ENCODE measurements at places on chromosomes 12 and 14.

GRCh38 chr14:99132821-99133635 is 139.0 kb downstream of the BCL11B start:
- DNase-seq = peak; percentile 64

DNA sequence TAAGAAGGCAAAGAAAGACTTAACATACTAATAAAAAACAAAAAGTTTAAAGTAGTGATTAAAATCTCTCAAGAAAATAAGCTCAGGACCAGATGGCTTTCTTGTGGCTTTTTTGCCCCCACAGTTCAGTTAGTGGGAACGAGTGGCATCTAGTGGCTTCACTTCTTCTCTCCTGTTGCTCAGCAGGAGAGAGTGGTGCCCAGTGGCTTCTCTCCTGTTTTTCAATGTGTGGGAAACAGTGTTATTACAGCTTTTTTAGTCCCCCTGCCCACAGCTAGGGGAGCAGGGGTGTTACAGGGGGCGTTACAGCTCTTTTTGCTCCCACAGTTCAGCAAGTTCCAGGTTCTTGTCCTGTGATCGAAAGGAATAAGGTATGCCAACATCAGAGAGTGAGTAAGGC is 135.2 kb downstream of the RERGL start:
- DNase-seq = no peak

- no peak for DNase-seq
These were observed 139.7 kb downstream of the SLCO1B3 start for GRCh38 chr12:20950248-20950647.

- no peak for DNase-seq
These were observed 229.8 kb downstream of the ALX1 start for GRCh38 chr12:85509857-85510256.

DNA sequence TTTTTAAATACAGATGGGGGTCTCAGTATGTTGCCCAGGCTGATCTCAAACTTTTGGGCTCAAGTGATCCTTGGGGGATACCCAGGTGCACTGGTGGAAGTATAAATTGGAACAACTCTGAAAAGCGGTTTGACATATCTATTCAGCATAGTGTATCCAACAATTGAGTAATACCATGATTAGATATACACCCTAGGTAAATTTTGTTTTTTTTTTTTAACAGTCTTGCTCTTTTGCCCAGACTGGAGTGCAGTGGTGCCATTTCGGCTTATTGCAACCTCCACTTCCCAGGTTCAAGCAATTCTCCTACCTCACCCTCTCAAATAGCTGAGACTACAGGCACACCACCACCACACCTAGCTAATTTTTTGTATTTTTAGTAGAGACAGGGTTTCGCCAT is 31.6 kb upstream of the SLC25A3 start:
- no peak for DNase-seq

DNA sequence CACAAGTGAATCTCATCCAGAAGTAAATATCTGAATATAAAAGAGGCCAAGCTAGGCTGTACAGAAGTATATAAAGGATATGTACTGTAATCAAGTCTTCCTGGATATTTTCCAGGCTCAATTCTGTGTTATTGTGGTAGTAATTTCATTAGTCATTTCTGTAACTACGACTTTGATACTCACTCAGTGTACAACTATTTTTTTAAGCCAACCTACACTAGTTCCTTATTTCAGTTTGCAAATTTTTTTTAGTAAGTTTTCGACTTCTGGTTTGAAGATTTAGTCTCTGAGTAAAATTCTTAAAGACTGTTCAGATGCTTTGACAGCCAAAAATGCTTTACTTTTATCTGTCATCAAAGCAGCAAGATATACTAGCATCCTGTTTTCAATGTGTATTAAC is 130.8 kb downstream of the CAPZA3 start:
- peak; percentile 76 for DNase-seq

DNA sequence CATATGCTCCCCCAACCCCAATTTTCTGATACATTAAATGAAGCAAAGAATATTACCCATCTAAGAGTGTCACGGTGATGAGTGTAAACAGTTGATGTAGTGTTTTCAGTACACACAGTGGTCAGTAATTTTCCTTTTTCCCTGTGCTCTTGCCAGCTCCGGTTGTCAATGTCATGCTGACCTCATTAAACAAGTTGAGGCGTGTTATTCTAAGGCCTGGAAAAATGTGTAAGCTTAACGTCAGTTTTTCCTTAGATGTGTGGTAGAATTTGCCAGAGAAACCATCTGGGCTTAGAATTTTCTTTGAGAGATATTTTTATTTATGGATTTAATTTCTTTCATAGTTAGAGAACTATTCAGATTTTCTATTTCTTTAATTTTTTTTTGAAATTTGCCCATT is 11.7 kb upstream of the SERPINA6 start:
- DNase-seq = no peak

DNA sequence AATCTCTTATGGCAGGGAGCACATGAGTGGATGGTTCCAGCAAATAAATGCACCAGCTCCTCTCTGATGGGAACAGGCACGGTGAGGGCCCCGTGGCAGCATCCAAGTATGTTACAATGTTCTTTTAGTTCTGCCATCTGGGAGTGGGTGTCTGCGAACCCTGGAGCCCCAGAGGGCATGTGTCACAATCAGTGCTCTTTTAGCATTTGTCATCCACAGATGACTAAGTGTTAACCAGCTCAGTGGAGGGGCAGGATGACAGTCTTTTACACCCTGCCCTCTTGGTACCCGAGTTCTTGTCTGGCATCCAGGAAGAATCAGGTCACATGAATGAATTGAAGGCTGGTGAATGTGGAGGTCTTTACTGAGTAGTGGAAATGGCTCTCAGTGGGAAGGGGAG is 560.4 kb upstream of the FLRT2 start:
- no peak for DNase-seq

GRCh38 chr12:33245434-33245833 is 194.2 kb downstream of the SYT10 start:
- DNase-seq = no peak

- DNase-seq = no peak
These were observed 239.9 kb upstream of the ATP2B1 start for GRCh38 chr12:89948271-89949175.

DNA sequence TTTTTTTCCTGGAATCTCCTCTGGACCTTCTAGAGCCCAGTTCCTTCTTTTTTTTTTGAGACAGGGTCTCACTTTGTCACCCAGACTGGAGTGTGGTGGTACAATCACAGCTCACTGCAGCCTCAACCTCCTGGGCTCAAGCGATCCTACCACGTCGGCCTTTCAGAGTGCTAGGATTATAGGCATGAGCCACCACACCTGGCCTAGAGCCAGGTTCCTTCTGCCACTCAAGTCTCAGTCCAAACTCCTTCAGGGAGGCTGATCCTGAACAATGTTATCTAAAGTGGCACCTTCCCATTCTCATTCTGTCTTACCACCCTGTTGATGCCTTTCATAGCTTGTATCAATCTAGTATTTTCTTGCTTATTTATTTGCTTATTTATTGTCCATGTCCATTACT is 22.3 kb upstream of the ELK3 start:
- DNase-seq = no peak

DNA sequence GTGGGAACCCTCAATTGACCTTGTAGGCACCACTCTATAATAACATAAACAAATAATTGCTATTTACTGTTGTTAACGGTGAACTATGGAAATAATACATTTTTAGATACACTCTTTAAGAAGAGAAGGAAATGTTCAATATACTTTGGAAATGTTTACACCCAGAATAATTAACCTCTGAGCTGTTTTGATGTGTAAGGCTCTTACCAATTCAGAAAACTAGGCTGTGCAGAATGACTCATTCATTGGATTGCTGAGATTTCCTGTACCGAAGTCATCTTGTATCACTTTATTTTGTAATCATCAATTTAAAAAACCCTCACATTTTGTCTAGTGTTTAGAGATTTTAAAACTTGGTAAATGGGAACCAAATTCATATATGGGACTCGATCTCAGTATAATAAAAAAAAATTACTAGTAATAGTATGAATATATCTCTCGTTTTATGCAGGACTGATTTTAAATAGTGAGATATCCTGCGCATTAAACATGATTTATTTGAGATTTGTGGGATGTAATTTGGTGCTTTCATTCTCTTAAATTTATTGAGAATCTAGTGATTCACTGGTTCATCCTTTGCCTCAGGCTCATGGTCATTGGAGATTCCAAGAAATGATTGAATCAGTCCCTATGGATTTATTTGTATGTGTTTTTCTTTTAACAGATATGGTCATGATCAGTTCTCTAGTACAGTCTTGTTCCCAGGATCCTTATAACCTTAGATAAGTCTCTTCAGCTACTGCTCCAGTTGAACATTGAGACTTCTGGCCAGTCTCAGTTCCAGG is 3.9 kb downstream of the SAMD4A start:
- DNase-seq = peak; percentile 91

DNA sequence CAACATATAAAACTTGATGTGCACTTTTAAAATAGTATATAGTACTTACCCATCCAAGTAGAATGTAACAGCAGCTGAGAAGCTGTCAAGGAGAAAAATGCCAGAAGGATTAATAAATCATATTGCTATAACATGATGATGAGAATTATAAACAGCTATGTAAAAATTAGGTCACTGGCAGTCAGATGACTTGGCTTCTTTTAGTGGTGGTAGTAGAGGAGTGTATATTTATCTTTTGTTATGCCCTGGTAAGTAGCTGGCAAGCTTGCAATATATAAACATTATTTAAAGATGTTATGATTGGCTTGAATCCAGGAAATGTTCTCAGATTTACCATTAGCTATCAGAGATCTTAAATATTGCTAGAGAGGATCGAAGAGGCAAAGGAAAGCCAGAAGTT is 471.0 kb upstream of the MGAT4C start:
- DNase-seq = peak; percentile 70

DNA sequence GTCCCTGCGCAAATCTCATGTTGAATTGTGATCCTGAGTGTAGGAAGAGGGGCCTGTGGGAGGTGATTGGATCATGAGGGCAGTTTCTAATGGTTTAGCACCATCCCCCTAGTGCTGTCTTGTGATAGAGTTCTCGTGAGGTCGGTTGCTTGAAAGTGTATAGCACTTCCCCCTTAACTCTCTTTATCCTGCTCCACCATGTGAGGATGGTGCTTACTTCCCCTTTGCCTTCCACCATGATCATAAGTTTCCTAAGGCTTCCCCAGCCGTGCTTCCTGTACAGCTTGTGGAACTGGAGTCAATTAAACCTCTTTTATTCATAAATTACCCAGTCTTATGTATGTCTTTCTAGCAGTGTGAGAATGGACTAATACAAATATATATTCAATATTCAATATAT is 303.7 kb upstream of the SEL1L start:
- DNase-seq = no peak

DNA sequence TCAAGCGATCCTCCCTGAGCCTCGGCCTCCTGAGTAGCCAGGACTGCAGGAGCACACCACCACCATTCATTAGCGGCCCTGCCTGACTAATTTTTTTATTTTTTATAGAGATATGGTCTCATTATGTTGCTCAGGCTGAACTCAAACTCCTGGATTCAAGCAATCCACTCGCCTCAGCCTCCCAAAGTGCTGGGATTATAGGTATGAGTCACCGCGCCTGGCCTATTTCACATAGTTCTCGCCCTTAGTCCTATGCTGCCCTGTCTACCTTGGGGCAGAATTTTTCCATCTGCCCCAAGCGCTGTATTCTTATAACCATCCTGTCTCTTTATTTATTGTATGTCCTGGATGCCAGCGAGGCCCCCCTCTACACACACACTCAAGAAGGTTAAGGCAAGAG is 50.9 kb upstream of the BCL2L14 start:
- no peak for DNase-seq
